Testis (tissue), 5 donors: ENCODE measurements at places on chromosomes 5 and 9.
A peak's percentile ranks its signal among the peaks of the same experiment; 100 is the strongest.

DNA sequence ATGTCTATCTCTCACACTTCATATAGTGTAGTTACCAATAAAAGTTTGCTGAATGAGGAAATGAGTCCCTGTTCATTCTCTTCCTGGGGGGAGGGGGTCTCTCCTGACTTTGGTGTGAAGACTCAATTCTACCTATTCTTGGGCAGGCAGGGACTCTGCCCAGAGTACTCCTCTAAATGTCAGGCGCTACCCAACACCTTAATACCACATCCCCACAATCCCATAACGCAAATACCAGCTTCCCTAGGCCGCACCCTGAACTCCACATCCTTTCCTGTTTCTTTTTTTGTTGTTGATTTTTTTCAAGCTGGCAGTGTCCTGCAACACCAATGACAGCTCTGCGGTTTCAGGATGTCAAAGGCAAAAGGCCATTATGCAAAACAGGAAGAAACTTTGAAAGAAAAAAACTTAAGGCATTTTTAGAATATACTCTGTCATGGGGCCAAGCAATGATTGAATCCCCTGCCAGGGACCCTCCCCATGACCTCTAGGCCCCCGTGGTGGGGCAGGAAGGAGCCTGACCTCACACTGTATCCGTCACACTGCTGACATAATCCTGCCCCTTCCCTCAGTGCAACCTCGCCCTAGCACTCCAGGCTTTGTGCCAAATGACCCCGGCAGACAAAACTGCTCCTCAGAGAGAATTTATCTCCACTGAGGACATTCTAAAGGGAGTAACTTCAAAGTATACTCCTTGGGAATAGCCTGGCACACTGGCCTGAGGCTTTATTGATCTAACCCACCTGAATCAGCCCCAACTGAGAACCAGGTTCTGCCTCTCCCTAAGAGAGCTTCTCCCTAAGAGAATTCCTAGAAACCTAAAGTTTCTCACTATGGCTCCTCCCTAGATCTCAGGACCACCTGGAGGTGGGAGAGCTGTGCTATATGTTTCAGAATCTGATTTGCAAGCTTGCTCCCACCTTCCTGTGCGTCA, 8.0 kb downstream of the B4GALT1 start:
- peak; percentile 81 for DNase-seq
- no peaks in the 10 kb centered on the region for H3K27me3 ChIP-seq
- H3K4me1 ChIP-seq: peaks cover 76% of the 10 kb centered on the region
- H3K36me3 ChIP-seq: no peaks in the 10 kb centered on the region
- no peak overlapping the region for H3K4me3 ChIP-seq

GRCh38 chr9:124611106-124611505, 103.9 kb upstream of the NR5A1 start:
- DNase-seq: no peak
- no peaks in the 10 kb centered on the region for H3K36me3 ChIP-seq
- H3K27ac ChIP-seq: no peak overlapping the region
- H3K4me1 ChIP-seq: no peaks in the 10 kb centered on the region
- no peaks in the 10 kb centered on the region for H3K27me3 ChIP-seq

- no peak overlapping the region for H3K4me3 ChIP-seq
- no peaks in the 10 kb centered on the region for H3K4me1 ChIP-seq
- H3K36me3 ChIP-seq: no peaks in the 10 kb centered on the region
- no peak overlapping the region for H3K27ac ChIP-seq
- H3K27me3 ChIP-seq: no peaks in the 10 kb centered on the region
Observed at GRCh38 chr9:15468145-15468544, 42.6 kb downstream of the PSIP1 start.

DNA sequence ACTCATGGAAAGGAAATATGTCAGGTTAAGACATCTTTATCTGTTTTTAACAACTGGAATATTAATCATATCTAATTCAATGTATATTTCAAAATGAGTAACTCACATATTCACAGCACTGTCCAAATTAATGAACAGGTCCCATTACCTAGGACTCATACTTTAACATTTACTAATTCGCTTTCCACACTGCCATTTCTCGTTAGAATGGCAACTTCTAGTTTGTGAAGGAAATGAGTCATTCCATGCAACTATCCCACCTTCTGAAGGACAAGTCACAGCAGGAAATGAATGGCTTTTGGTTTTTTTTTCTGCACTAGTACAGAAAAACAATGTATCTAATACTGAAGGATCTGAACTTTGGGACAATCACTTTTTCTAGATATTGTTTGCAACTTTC, 24.6 kb upstream of the IFNK start:
- H3K27me3 ChIP-seq: no peaks in the 10 kb centered on the region
- DNase-seq: no peak
- H3K27ac ChIP-seq: no peak overlapping the region
- no peaks in the 10 kb centered on the region for H3K36me3 ChIP-seq
- no peak overlapping the region for H3K4me3 ChIP-seq

GRCh38 chr9:129256959-129257713, 79.1 kb upstream of the IER5L start:
- no peak for DNase-seq
- no peak overlapping the region for H3K4me3 ChIP-seq
- H3K36me3 ChIP-seq: no peaks in the 10 kb centered on the region
- H3K27ac ChIP-seq: no peak overlapping the region

DNA sequence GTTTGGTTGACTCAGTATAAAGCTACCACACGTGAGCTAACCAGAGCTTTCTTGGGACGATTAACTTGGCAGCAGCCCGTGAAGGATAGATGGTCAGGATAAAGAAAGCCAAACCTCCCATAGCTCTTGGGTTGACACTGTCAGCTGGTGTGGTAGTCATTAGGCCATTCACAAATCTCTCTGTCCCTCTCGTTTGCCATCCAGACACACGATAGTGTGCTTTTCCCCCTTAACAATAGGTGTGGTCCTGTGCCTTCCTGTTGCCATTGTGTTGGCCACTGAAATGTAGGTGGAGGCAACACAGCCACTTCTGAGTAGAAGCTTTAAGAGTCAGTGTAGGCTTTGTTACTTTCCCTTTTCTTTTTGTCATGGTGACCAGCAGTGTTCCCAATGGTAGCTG, 11.7 kb downstream of the OR13J1 start:
- DNase-seq: no peak
- H3K27me3 ChIP-seq: no peaks in the 10 kb centered on the region
- H3K36me3 ChIP-seq: no peaks in the 10 kb centered on the region
- no peak overlapping the region for H3K27ac ChIP-seq

DNA sequence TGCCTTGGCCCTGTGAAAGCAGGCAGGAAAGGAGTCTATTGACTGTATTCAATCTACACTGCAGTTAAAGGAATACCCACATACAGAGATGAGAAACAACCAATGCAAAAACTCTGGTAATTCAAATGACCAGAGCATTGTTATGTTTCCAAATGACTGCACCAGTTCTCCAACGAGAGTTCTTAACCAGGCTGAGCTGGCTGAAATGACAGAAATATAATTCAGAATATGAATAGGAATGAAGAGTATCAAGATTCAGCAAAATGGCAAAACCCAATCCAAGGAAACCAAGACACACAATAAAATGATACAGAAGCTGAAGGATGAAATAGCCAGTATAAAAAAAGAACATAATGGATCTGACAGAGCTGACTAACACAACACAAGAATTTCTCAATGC, 119.1 kb downstream of the HTR4 start:
- H3K27me3 ChIP-seq: no peaks in the 10 kb centered on the region
- no peak overlapping the region for H3K27ac ChIP-seq
- no peaks in the 10 kb centered on the region for H3K4me1 ChIP-seq
- no peaks in the 10 kb centered on the region for H3K36me3 ChIP-seq

- no peaks in the 10 kb centered on the region for H3K4me1 ChIP-seq
- DNase-seq: no peak
- no peaks in the 10 kb centered on the region for H3K27me3 ChIP-seq
- H3K4me3 ChIP-seq: no peak overlapping the region
Observed at GRCh38 chr5:60576425-60576824, 123.5 kb downstream of the DEPDC1B start.

DNA sequence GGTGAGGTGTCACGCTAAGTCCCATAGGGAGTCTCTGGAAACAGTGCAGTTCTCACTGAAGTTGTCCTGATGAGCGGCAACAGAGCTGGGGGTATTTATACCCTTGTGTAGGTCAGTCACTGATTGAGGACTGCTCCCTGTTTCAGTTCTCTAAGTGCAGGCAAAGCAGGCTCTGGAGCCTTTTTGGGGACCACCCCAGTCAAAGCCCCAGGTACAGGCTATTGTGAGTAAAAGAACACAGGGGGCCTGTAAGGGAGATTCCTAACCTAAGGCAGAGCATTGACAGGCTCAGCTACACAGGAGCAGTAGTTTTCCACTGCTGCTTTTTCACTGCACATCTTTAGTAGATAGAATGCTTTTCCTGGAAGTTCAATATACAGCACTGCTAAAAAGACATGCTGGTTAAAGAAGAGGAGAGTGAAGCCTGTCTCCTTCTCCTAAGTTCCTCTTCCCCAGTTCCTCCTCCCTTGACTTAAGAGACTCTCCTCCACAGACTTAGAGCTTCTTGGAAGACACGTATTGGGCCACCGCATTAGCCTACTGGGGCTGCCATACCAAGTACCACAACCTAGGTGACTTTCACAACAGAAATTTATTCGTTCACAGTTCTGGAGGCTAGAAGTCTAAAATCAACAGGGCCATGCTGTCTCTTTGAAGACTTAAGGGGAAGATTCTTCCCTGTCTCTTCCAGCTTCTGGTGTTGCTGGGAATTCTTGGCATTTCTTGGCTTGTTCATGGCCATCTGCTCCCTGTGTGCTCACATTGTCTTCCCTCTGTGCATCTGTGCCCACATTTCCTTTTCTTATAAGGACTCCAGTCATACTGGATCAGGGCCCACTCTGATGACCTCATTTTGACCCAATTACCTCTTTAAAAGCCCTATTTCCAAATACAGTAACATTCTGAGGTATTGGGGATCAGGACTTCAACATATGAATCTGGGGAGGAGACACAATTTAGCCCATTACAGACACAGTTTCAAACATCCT, 221.0 kb downstream of the ESM1 start:
- no peak overlapping the region for H3K4me3 ChIP-seq
- H3K4me1 ChIP-seq: peaks cover 3% of the 10 kb centered on the region
- H3K27me3 ChIP-seq: no peaks in the 10 kb centered on the region
- H3K36me3 ChIP-seq: no peaks in the 10 kb centered on the region
- no peak for DNase-seq
- no peak overlapping the region for H3K27ac ChIP-seq

GRCh38 chr9:389159-389558, 174.5 kb downstream of the DOCK8 start:
- no peaks in the 10 kb centered on the region for H3K36me3 ChIP-seq
- H3K27ac ChIP-seq: no peak overlapping the region
- no peak for DNase-seq
- H3K4me1 ChIP-seq: peaks cover 1% of the 10 kb centered on the region
- H3K4me3 ChIP-seq: no peak overlapping the region

DNA sequence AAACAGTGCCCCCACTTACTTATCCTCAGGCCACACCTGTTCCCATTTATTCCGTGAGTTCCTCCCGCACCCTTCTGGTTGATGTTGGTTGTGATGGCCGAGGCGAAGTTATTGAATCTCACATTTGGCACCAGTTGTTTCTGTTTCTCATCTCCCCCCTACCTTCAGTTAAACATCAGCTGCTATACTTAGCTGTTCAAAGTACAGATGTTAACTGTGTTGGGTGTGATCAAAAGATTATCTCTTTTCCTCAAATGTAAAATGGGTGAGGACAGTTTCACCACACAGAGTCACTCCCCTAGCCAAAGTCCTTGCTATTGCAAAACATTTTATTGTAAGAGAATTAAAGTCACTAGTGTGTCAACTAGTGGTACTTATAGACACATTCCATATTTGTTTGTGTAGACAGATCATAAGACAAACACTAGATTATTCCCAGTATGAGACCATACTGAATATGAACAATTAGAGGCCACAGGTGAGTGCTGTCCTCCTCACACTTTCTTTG, 43.2 kb upstream of the PRSS3 start:
- DNase-seq: no peak
- H3K27me3 ChIP-seq: no peaks in the 10 kb centered on the region
- H3K36me3 ChIP-seq: no peaks in the 10 kb centered on the region
- no peak overlapping the region for H3K27ac ChIP-seq

DNA sequence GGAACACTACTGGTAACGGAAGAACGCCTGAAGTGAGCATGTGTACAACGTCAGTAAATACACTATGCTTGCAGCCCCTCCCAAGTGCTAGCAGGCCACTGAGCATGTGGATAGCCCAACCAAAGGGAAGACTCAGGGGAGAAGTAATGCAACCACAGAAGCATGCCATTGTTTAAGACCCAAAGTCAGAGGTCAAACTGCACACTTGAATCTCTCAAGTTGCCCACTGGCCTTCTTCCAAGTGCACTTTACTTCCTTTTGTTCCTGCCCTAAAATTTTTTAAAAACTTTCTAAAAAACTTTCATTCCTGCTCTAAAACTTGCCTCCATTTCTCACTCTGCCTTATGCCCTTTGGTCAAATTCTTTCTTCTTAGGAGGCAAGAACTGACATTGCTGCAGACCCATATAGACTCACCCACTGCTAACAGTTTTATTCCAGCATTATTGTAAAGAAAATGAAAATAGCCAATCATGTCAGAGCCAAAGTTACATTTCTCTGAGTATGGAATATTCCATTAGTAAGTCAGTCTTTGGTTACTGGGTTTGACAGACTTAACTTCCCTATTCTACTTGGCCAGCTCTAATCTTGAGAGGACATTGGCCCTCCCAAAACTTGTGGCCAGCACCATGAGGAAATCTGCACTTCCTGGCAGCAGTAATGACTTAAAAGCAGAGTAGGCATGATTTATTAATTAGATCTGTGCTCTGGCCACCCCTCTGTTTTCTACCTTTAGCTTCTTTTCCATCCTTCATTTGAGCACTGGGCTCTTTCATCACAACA, 76.9 kb downstream of the TSSK1B start:
- H3K27ac ChIP-seq: no peak overlapping the region
- no peaks in the 10 kb centered on the region for H3K4me1 ChIP-seq
- DNase-seq: no peak

DNA sequence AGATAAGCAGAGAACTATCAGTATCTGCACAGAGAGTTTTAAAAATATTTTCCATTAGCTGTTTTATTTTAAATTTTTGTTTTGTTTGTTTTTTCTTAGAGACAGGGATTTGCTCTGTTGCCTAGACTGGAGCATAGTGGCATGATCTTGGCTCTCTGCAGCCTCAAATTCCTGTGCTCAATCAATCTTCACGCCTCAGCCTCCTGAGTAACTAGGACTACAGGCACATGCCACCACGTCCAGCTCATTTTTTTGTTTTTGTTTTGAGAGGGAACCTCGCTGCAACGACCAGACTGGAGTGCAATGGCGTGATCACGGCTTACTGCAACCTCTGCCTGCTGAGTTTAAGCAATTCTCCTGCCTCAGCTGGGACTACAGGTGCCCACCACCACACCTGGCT, 138.2 kb upstream of the LPAR1 start:
- no peaks in the 10 kb centered on the region for H3K27me3 ChIP-seq
- H3K27ac ChIP-seq: no peak overlapping the region
- no peak for DNase-seq
- H3K36me3 ChIP-seq: no peaks in the 10 kb centered on the region
- no peak overlapping the region for H3K4me3 ChIP-seq
